ENCODE measurements at places on chromosomes 16 and 17.

DNA sequence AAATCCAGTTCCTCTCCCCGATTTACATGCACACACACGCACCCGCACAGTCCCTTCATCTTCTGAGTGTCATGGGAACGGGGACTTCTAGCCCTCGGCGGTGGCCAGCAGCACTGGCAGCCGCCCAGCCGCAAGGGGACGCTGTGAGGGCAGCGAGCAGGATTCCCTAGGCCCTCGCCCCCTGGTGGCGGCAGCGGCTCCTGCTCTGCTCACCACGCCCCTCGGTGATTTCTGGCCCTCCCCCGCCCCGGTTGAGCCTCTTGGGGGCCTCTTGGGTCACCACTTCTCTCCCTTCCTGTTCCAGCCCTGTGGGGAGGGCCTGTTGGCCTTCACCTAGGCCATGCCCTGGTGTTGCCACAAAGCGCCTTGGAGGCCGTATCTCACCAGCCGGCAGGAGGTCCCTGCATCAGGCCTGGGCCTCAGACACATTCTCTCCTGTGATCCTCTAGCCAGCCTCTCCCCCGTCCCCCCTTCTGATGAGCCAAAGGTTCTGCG lies 75.2 kb upstream of the KSR1 start:
- peak; percentile 82 for DNase-seq

GRCh38 chr17:47208744-47209488 lies at the start of gene MYL4:
MYL4 (plus strand) TSS chr17:47209348; CDS start chr17:47209423, 75 bp downstream.
- DNase-seq = no peak

DNA sequence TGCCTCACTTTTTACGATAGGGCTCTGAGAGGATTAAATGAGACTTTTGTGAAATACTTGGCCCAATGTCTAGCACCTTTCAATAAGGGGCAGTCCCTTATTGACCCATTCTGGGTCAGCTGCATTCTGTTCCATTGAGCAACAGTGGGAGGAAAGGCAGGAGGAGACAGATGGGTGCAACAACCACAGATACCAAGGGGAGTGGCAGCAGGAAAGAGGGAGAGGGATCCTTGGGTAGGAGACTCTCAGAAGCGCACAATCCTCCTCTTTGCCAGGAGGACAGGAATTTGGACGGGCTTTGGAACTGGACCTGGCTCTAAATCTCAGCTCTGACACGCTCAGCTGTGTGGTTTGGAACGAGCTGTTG lies 3.5 kb downstream of the PIPOX start:
- no peak for DNase-seq

GRCh38 chr16:88570691-88571092 lies 489 bp downstream of the ZC3H18 start:
- DNase-seq = no peak

- no peak for DNase-seq
Observed at GRCh38 chr16:81440888-81441761, 3.5 kb upstream of the CMIP start.

DNA sequence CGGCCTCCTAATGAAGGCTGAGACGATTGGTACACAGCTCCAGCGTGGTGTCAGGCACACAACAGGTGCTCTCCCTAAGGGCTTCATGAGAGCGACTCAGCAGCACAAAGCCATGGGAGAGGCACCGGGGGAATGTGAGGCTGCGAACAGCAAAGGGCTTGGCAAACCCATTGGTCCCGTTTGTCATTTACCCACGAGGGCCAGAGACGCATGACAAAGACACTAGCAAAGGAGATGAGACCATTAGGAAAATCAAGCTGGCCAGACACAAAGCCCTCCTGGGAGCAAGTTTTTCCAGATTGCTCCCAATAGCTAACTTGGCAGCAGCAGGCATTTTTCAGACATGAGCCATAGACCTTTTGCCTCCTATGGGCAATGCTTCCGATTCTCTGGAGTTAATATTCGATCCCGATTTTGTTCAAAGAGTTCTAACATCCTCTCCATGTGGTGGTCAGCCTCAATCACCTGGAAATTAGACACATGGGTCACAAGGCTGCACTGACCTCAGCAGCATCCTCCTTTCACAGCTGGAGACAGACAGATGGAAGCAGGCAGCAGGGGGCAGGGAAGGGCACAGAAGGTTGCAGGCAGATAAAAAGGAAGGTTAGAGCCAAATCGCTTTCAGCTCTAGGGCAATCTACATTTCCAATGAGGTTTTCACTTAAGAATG lies 38.2 kb downstream of the TK2 start:
- DNase-seq = peak; percentile 65

- no peak for DNase-seq
Observed at GRCh38 chr17:30580916-30581315, 103.7 kb downstream of the GOSR1 start.

GRCh38 chr17:82350182-82351030 lies 8.6 kb upstream of the TEX19 start:
- no peak for DNase-seq

- no peak for DNase-seq
Observed at GRCh38 chr16:89357055-89357816, 133.1 kb downstream of the ANKRD11 start.

- no peak for DNase-seq
Observed at GRCh38 chr16:65981057-65981456, 385.4 kb upstream of the CDH5 start.

DNA sequence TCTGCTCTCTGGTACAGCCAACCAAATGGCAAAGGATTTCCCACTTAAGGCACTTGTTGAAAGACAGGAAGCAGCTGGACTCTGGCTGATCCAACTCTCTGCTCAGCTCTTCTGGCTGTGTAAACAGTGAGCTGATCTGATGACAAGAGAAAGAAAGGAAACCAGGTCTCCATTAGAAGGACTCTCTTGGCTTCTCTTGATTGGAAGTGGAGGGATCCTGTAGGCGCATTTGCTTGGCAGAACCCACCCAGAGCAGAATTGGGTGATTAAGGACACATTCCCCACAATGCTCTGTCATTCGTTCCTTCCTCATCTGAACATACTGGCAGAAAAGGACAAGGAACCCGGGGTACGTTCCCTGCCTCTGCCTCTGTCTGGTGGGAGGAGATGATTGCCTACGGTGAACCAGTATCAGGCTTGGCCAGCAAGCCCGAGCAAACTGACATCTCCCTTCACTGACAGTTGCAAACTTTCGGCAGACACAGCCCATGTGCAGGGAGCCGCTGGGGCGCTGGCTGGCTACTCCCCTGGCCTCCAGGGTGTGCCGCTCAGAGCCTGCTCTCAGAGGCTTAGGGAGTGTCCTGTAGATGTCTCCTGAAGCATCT lies 29.1 kb downstream of the LDHD start:
- peak; percentile 82 for DNase-seq

GRCh38 chr17:13592427-13592826 lies 9.3 kb downstream of the HS3ST3A1 start:
- DNase-seq = no peak

GRCh38 chr17:9566067-9566466 lies 9.6 kb downstream of the STX8 start:
- peak; percentile 55 for DNase-seq

DNA sequence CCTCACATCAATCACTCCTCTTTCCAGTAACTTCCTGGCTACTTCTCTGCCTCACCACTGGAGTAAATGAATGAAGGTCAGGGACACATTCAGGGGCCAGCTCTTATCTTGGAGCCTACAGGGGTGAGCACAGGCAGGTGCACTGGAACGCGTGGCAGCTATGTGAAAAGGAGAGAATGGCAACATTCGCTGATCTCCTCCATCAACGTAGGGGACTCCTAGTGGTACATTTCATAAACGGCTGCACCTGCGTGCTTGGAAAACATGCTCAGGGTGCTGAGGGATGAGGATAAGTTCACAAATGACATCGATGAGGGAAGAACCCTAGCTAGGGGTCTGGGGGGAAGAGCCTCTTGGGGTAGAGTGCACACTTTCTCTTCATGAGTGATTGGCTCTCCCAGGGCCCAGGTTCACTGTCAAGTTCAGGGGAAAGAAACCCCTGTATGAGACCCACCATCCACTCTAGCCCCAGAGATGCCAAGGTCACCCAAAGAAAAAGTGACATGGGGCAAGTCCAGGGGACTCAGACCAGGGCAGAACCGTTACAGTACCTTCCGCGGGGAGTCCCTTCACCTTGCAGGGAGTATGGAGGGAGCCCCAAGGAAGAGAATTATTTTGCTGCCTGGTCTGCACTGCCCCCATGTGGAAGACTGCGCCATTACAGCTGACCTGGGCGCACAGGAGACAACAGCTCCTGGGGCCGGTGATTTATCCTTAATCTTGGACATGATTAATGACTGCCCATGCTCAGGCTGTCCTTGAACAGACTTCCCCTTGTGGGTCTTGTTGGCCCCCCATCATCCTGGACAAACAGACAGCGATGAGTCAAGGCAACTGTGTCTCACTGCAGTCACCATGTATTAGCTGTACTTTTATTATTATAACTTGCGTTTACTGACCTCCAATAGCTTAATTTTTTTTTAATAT lies 30.1 kb downstream of the VAC14 start:
- DNase-seq = peak; percentile 23

GRCh38 chr17:8949061-8949661 lies 16.3 kb downstream of the PIK3R5 start:
- no peak for DNase-seq

DNA sequence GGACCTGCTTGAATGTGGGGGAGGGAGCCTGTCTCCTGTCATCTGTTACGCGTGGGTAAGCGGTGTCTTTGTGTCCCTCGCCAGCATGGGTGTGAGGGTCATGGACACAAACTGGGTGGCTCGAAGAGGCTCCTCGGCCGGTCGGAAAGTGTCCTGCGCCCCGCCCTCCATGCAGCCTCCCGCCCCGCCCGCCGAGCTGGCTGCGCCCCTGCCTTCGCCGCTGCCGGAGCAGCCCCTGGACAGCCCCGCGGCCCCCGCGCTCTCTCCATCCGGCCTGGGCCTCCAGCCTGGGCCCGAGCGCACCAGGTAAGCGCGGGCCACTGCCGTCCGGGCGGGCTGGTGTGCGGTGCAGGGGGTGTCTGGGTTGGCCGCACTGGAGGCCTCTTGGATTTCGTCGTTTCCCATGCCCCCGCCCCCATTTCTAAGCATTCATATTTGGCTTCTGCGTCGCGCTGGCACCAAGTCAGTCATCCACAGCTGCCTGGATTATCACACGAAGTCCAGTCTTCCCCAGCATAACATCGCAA lies 43.8 kb downstream of the ELAC2 start:
- peak; percentile 17 for DNase-seq

DNA sequence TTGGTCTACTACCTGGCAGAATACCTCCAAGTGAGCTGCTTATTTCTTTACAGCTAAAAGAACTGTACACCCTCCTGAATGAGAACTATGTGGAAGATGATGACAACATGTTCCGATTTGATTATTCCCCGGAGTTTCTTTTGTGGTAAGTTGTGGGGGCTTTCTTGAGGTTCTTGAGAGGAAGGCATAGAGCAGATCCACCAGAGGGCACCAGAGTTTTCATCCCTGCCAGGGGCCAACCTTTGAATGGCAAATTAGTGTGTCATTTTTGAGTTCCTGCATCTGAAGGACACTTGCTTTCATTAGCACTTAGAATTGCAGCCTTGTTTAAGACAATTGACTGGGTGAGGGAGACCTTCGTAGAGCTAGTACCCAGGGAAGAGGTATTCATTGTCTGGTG lies 35.0 kb downstream of the NMT1 start:
- DNase-seq = no peak

DNA sequence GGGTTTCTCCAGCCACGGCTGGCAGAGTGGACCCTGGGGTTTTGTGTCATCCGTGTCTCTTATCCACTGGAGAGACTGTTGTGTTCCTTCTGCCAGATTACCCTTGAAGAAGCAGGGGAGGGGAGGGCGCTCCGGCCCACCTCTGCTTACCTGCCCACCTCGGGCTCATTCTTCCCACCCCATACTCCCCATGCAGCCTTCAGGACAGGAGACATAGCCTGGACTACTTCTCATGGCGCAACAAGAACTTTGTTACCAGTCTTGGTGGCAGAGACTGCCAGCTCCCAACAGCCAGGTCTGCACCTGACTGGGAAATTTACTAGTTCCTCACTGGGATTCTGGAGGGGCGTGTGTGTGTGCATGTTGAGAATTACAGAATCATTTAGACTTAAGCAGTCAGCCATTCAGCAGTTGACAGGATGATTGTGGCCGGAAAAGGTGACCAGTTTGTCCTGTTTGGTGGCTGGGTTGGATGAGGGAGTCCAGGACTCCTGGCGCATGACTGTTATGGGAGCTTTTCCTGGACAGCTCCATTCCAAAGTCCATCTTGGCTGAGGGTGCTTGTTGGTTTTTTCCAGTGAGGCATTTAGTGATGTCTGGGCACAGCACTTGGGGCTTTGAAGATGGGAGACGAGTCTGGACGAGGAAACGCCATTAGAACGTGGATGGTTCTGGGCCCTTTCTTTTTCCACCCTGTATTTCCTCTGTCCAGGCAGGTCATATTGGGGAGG lies 8.7 kb downstream of the GSE1 start:
- no peak for DNase-seq
